ENCODE measurements at places on chromosomes 4 and X. TPM values are rescaled to one million over a fixed set of nuclear protein-coding genes. Genes with fewer than 3 reads are reported as not detected.

The NEUROG2 gene
- polyA plus RNA-seq: not detected

The BEND2 gene
- not detected for polyA plus RNA-seq

The F9 gene
- not detected for polyA plus RNA-seq

The IGSF1 gene
- polyA plus RNA-seq: 0.97 TPM

The TMEM156 gene
- polyA plus RNA-seq: 0.05 TPM

The HTRA3 gene
- 5.2 TPM for polyA plus RNA-seq

The GAGE1 gene
- not detected for polyA plus RNA-seq

The BMP3 gene
- not detected for polyA plus RNA-seq

Data from aorta (tissue), 5 donors.